ENCODE measurements at places on chromosomes 6 and 20.

DNA sequence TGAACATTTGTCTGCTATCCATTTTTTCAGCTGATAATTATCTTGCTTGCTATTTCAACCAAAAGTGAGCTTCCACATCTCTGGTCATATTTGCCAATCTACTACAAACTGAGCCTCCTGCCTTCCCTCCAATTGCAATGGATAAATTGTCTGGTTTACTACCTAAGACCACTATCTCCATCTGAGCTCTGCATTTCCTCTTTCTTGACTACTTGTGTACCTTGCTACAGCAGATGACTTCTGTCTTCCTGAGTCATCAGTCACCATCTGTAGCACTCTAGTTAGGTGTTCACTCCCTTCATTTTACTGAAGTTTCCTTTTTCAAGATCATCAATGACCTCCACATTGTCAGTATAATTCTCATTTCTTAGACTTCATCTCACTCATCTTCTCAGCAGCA, 33.5 kb upstream of the PHIP start:
- DNase-seq, result no peak

DNA sequence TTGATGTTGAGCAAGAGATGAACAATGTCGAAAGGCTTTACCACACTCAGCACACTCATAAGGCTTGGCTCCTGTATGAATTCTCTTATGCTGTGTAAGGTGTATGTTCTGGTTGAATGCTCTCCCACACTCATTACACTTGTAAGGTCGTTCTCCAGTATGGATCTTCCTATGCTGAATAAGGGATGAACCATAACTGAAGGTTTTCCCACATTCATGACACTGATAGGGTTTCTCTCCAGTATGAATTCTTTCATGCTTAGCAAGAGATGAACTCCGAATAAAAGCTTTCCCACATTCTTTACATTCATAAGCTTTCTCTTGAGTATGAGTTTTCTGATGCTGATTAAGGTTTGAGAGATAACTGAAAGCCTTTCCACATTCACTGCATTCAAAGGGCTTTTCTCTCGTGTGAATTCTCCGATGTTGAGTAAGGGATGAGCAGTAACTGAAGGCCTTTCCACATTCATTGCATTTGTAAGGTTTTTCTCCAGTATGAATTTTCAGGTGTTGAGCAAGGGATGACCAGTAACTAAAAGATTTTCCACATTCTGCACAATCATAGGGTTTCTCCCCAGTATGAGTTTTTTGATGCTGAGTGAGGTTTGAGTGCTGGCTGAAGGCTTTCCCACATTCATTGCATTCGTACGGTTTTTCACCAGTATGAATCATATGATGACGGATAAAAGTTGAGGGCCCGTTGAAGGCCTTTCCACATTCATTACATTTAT, 21.1 kb downstream of the ZNF184 start:
- no peak for DNase-seq

- DNase-seq, result no peak
Measured at GRCh38 chr20:3727401-3728021, 5.0 kb upstream of the HSPA12B start.

DNA sequence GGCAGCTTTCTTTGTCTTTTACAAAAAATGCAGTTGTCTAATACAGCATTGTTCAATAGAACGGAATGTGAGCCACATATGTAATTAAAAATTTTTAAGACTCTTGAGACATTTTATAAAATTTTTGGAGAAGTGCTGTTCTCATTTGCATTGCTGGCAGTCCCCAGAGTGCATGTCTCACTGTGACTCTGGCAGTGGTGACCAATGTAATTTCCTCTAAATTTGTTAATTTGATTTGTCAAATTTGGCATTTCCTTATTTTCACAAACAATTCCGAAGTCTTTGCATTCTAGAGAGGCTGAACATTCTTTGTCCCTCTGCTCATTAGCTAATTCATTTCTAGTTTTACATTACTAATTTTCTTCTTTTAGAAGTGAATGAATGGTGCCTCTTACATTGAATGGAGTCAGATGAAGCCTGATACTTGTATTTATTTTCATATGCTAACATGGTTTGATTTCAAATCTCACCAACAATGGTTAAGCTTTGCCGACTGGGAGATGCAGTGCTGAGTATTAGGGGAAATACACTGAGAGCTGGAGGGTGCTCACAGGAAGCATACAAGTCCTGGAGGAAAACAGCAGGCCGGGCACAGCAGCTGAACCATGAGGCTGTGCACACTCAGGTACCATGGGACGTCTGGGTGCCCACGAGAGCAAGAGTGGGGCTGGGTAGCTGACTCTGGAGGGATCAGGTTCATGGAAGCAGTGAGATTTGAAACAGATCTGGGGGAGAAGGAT, 68.5 kb upstream of the ARMC2 start:
- no peak for DNase-seq

DNA sequence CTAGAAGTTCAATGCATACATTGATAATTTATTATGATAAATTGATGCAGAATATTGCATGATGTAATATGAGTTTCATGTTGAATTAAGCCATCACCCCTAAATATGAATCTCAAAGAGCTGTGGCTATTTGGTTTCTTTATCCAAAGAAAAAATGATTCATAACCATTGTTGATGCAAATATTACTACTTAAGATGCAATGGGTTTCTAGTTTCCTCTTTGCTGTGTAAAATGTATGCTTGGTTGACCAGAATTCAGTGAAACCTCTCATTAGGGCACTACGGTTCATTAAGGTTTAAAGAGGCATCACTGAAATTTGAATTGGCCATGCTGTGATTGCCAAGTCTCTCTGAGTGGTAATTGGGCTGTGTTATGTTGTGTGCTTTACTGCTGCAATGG, 492.5 kb upstream of the FLRT3 start:
- no peak for DNase-seq

Measured in stimulated activated CD4-positive, alpha-beta T cell treated with anti-CD3 and anti-CD28 coated beads, Interleukin-15, amount 100 ng/mL, for 48 hours (primary cell).